ENCODE measurements at places on chromosomes 12 and 14.

DNA sequence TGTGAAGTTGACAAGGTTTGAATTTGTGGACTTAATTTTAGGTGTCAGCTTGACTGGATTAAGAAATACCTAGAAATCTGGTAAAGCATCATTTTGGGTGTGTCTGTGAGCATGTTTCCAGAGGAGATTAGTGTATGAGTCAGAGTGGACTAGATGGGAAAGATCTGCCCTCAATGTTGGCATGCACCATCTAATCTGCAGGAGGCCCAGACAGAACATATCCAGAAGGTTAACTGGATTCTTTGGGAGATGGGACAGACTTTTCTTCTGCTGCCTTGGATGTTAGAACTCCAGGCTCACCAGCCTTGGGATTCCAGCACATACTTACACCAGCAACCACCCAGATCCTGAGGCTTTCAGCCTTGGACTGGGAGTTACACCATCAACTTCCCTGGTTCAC, 14.1 kb downstream of the SGPP1 start:
- DNase-seq, result no peak

- DNase-seq, result no peak
These were observed 33.6 kb upstream of the HIF1A start for GRCh38 chr14:61661471-61662400.

DNA sequence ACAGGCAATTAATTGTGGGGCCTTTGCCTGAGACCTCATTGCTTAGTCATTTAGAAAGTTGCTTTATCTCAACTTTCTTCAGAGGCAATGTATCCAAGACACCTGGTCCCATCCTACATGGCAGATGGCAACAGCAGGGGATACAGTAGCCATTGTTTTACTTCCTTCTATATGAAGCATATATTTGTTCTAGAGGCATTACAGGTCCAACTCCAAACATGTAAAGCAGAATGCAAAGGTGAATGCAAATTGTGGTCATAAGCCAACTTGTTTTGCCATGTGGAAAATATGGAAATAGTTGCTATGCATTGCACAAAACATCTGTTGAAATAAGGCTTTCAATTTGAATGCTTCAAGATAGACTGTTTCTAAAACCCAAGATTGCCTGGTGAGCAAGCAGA, 109.8 kb upstream of the BCAT1 start:
- DNase-seq, result no peak

- no peak for DNase-seq
These were observed 89.3 kb downstream of the OSBPL8 start for GRCh38 chr12:76470028-76470939.

DNA sequence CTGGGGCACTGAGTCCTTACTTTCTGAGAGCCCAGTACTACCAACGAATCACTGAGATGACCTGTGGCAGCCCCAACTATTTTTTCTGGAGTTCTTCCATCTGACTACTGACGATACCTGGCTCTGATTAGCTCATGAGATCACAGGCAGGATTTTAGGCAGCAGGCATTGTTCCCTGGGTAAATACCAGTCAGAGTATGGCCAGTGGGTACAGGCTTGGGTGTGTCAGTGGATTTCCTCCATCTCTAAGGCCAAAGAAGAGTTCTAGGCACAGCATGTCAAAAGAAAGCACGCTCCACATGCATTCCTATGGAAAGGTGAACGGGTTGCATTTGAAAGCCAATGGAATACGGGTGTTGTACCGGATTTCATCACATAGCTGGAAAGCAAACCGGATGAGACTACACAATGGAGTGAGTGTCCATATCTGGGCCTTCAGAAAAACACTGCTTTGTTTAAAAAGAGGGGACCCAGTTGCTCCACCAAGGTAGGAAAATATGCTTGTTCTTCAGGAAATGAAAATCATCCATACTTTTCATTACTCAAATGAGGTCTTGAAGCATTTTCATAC, 55.0 kb downstream of the PAX9 start:
- DNase-seq, result no peak

- DNase-seq, result no peak
These were observed 170.2 kb downstream of the ERC1 start for GRCh38 chr12:1161197-1161596.

- no peak for DNase-seq
These were observed 44.3 kb downstream of the TMTC2 start for GRCh38 chr12:82730953-82731459.

GRCh38 chr12:115004470-115005146, 320.6 kb upstream of the TBX3 start:
- DNase-seq, result no peak

DNA sequence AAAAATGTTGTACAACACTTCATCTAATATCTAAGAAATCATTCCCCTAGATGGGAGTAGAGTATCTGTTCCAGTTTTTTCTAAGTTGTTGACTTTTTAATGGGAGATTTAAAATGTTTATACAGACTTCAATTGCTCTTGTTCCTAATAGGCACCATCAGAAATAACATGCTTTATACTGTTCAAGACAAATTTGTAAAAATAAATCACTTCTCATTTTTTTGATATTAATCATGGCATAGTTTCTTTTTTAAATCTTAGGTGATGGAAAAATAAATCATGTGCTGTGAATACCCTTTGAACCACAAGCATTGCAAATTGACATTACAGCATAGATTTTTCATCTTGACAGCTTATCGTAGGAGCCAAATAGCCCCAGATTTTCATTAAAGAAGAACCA, 473.5 kb upstream of the MGAT4C start:
- no peak for DNase-seq

DNA sequence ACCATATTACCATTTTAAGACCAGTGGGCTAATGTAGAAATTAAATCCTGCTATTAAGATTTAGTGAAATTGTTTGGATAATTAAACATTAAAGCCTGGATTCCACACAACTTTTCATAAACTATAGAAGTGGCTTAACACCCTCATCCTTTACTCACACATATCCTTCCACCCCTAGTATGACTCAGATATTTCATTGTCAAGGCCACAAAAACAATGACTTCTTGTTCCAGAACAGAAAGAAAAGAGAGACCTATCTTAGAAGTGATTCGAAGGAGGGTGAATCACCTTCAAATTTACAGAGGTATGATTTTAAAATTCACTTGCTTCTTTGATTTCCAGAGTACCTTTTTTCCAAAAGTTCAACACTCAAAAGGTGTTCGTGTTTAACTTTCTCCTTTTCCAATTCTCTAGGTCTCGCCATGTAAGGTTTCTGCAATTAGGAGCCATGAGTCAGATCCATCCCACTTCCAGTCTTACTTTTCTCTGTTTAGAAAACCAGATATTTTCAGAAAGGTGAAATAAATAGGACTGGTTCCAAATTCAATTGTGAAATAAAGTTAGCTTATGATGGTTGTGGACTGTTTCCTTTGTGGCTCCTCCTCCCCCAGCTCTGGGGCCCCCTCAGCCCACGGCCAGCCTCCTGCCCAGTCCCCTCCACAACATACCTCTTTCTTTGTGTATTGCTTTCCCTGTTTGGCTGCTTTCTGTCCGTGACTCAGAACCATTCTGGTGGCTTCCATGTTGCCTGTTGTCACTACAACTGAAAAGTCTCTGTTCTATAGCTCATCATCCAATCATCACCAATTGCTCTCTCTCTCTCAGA, 24.6 kb upstream of the MGP start:
- no peak for DNase-seq

DNA sequence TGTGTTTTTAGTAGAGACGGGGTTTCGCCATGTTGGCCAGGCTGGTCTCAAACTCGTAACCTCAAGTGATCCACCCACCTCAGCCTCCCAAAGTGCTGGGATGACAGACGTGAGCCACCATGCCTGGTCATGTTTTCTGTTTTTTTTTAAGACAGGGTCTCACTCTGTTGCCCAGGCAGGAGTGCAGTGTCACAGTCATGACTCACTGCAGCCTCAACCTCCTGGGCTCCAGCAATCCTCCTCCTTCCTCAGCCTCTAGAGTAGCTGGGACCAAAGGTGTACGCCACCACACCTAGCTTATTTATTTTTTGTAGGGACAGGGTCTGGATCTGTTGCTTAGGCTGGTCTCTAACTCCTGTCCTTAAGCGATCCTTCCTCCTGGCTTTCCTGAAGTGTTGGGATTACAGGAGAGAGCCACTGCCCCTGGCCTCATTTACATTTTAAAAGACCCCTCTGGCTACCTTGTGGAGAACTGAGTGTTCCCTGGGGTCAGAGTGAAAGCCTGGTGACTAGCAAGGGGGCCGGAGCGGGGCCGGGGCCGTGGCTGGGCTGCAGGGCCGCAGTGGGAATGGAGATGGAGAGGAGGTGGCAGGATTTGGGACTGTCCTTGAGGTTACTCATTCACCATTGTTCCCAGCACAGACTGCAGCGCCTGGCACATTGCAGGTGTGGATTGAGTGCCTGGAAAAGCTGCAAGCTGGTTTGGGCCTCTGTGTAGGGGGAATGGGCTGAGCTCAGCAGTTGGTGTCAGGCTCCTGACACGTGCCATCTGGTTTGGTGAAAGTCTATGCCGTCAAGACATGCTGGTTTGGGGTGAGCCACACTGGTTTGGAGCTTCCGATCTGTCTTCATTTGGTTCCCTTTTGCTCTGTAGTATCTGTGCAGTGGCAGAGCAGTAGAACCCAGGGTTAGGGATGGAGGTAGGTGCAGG, 18.1 kb downstream of the KMT5A start:
- DNase-seq, result no peak

GRCh38 chr12:32533971-32534590, 134.7 kb downstream of the FGD4 start:
- no peak for DNase-seq

DNA sequence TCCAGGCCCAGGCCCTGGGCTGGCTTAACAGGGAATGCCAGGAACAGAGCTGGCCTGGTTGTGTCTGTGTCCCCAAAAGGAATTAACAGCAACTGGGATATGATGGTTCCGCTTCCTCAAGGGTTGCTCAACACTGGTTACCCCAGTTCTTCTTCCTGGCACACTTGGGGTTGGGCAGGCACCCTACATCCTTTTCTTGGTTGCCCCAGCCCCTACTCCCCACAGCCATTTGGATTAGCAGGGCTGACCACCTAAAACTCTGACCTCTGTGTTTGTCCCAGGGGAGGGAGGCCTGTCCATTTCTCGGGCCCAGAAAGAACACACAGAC, 30.8 kb downstream of the NCKAP5L start:
- DNase-seq, result no peak

DNA sequence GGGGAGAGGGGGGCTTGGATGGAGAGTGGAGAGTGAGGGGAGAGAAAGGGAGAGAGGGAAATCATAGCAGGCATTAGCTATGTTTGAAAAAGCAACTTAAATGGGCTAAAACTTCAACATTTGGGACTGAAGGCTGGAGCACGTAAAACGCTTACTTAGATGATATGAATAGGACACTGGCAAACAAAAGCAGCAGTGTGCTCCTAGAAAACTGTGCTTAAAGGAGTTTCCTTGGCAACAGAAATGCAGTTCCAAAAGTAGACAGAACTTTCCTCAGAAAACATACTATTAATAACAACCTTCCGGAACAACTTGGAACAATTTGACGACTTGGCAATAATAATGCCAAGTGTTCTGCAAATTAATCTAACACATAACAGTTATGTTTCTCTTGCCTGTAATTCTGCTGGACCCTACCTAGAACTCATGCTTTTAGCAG, 235.5 kb upstream of the NPAS3 start:
- DNase-seq, result no peak

GRCh38 chr14:34715127-34715863, 902 bp upstream of the CFL2 start:
- no peak for DNase-seq

DNA sequence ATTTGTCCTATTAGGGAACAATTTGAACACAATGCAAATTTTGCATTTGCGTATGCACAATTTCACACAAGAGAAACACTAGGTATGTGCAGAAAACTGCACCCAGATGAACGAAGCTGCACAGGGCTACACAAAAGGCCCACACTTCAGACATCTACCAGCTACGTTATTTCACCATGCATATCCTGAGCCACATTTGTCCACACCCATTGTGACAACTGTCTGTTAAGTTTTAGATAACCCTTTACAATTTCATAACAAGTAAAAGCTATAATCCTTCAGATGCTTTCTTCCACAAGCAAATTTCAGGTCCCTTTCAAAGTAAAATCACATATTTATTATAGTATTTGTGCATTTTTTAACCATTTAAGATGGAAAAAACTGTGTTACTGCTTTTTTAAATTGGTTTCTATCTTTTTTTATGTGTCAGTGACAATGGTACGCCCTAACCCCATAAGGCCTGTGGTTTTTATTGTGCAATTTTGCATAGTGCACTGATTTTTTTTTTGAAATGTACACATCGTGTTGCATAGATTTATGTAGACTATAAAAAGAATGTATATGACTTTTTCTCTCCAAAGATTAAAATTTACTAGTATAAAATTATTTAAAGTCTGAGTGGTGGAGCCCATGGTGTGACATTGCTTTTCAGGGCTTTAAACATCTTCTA, 87.8 kb upstream of the BTG1 start:
- DNase-seq, result no peak

DNA sequence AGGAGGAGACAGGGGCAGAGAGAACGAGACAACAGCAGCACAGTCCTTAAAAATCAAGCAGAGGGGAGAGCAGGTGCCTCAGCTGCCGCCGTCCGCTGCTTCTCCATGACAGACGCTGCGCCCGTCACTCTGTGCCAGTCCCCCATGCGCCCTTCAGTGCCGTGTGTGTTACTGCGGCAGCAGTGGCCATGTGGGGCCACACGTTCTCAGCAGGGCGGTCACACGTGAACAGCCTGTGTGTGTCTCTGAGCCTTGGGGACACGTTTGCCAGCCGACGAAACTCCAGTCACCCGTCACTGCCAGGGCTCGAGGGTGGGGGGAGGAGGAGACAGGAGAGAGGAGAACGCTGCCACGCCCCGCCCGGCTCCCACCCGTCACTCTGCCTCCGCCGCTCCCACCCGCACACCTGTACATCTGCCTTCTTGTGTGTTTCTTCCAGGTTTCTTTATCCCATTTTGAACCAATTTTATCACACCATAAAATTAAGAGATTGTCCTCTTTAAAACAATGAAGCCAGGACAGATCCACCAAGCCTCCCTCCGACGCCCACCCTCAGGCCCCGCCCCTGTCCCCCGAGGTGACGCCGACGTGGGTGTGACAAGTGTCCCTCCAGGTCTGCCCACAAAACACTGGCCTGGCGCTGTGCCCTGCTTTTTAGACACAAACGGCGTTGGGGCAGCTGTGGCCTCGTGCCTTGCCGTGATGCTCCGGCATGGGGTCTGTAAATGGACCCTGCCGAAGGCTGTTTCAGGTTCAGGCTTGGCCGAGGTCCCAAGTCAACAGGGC, 58.2 kb downstream of the GALNT9 start:
- no peak for DNase-seq

DNA sequence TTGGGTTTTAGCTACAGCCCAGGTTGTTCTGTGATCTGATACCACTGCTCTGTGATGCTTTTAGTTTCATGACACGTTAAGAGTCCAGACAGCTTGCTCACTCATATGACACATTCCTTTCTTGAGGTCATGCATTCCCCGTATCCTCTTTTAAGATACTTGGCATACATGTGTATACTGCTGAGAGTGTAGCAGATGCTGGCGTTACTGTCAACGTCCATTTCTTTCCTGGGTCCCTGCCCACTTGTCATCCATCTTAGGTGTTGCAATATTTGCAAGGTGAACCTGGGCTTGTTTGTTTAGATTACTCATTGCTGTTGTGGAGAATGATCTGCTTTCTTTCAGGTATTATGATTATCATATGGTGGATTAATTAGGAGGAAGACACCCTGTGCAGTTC, 9.1 kb upstream of the EMP1 start:
- DNase-seq, result no peak

- DNase-seq, result no peak
These were observed 89.8 kb downstream of the STAB2 start for GRCh38 chr12:103676893-103677292.

Data from endothelial cell (in vitro differentiated cells).